ENCODE measurements at places on chromosomes 3 and 15. TPM values are rescaled to one million over a fixed set of nuclear protein-coding genes. Genes with fewer than 3 reads are reported as not detected.

DNA sequence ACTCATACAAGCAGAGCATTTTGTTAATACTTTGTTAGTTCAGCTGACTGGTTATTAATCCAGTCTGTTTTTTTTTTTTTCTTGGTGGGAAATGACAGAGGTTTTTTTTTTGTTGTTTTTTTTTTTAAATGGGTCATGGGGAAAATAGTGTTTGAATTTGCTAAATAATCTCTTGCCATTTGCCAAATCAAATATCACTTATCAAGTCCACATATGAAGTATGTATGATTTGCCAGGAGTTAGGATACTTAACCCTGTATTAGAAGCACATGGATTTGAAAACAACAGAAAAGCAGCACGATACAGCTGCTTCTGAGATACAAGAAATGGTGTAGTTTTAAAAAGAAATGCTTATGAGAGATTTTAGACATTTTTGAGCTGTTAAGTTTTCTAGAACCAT lies 21.6 kb downstream of the P2RY14 start:
- no peak for DNase-seq

- no peak for DNase-seq
Observed at GRCh38 chr15:57138349-57138788, 219.9 kb downstream of the TCF12 start.

- DNase-seq: peak; percentile 23
Observed at GRCh38 chr3:99774467-99774866, 43.2 kb upstream of the CMSS1 start.

- no peak for DNase-seq
Observed at GRCh38 chr15:66046751-66047150, 177.5 kb downstream of the RAB11A start.

DNA sequence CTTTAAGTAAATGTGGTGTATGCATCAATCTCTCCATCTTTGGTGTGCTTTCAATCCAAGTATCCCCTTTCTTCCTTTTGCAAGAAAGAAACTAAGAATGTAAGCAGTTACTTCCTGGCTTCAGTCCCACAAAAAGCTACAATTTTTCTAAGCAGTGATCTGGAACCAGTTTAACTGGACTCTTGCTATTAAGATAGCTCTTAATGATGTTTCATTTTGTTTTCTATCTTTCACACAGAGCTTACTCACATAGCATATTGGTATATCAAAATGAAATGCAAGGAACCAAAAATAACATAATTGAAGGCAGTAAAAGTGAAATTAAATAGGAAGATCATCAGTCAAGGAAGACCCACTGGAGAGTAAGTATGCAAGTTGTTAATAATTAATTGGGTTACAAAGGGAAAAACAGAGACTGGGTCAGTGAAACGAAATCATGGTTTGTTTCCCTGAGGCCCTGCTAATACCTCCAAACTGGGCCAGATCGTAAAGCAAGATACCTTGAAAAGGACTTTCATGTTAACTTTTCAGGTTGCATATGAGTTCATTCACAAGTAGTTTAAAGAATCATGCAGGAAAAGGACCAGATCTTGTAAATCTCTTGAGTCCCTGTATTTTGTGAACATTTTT lies 41.9 kb downstream of the GPR160 start:
- DNase-seq: no peak

DNA sequence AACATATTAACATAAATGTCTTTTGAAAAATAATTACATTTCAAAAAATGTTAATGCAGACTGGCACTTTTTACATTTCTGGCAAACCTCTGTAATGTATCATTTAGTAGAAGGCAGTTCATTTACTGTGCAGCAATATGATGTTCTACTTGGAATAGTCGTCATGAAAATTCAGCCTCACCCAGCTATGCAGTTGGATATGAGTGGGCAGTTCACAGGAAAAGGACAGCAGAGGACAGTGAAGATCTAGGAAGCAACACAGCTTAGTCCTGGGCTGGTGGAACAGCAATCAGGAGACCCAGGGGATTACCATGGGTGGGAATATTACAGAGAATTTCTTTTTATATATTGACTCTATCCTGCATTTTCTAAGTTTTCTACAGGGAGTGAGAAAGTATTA lies 63.6 kb downstream of the ANO10 start:
- no peak for DNase-seq

- DNase-seq: no peak
Observed at GRCh38 chr3:72372161-72372560, 476.1 kb downstream of the SHQ1 start.

GRCh38 chr3:151772825-151773480 lies 39.2 kb downstream of the AADACL2 start:
- no peak for DNase-seq

GRCh38 chr15:51163843-51164242 lies 69.1 kb upstream of the TNFAIP8L3 start:
- no peak for DNase-seq

DNA sequence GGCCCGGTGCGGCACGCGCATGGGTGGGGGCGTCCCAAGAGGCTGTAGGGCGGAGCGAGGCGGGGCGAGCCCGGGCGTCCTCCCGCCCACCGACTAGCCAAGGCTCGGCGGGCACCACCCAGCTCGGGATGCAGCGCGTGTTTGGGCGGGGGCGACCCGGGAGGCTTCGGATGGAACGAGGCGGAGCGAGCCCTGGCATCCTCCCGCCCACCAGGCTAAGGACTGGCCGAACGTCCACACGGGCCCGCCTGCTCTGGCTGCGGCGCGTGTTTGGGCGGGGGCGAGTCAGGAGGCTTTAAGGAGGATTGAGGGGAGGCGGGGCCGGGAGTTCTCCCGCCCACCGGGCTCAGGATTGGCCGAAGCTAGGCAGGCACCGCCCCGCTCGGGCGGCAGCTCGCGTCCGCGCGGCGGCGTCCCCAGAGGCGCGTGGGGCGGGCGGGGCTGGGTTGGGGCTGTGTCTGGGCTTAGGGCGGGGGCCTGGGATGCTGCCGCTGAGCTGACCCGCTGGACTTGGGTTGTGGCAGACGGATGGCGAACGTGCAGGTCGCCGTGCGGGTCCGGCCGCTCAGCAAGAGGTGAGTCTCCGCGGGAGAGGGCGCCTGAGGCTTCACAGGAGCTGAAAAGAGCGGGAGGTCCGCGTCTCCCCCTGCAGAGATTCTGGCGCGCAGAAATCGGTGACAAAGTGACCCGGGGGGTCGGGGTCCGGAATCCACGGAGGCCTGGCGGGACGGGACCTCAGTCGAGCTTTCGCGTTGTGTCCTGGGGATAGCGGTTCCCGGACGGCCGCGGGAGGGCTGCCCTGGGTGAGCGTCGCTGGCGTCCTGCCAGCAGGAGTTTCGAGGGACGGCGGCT lies at the start of gene STARD9:
TSS of gene STARD9 (plus strand) at position 419 of the 852 bp plus-strand sequence. CDS start at position 529, 110 bp downstream.
- DNase-seq: peak; percentile 95

DNA sequence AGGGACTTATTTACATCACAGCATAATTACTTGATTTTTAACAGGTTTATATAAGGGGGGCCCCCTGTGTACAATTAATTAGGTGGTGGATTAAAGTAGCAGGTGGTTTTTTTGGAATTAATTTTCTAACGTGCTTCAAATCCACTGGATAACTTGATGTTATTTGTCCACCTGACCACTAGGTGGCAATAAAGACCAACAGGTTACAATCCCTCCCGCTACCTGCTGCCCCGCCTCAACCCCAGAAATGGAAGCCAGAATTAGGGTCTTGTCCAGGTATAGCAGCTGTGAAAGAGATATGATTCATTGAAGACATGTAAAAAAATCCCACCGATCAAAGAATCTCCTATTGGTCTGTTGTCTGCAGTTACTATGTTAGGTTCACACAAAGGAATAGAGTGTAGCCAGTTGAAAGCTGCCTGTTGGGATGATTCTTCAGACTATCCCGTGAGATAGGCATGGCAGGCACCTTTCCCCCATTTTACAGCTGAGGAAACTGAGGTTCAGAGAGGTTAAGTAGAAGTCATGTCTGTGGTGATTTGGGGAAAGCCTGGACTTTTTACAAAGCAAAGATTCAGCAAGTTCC lies 44.0 kb downstream of the MFSD1 start:
- peak; percentile 40 for DNase-seq

DNA sequence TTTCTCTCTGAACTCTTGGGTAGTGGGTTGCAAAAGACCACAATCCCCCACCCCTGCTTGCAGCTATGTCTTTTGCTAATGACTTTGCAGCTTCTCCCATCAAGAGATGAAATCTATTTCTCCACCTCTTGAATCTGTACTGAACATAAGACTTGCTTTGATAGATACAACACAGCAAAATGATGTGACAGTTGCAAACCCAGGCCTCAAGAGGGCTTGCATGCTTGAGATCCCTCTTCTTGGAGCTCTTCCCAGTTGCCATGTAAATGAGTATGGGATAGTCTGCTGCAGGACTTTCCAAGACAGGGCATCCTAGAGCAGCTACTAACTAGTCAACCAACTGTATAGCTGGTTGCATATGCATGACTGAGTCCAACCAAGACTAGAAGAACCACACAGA lies 783.6 kb downstream of the PDCD6IP start:
- DNase-seq: no peak

- DNase-seq: no peak
Observed at GRCh38 chr3:103968751-103969150, 1398.0 kb upstream of the ALCAM start.

DNA sequence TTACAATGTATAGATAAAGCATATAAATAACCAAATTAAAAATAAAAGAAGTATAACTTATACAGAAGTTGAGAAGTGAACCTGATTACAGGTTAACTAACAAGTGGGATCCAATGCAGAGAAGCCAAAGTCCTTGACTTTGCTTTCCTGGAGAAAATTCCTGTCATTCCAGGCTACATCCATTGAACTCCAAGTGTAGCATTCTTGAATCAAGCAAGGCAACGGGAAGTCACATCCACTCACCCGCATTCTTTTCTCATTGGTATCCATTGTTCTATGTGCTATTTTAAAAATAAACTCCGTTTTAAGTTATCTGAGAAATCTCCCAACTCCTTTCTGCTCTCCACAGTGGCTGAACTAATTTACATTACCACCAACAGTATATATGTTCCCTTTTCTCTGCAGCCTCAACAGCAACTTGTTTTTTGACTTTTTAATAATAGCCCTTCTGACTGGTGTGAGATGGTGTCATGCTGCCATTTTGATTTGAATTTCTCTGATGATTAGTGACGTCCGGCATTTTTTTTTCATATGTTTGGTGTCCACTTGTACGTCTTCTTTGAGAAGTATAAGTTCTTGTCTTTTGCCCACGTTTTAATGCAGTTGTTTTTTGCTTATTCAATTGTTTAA lies 534.3 kb downstream of the ROBO1 start:
- no peak for DNase-seq

DNA sequence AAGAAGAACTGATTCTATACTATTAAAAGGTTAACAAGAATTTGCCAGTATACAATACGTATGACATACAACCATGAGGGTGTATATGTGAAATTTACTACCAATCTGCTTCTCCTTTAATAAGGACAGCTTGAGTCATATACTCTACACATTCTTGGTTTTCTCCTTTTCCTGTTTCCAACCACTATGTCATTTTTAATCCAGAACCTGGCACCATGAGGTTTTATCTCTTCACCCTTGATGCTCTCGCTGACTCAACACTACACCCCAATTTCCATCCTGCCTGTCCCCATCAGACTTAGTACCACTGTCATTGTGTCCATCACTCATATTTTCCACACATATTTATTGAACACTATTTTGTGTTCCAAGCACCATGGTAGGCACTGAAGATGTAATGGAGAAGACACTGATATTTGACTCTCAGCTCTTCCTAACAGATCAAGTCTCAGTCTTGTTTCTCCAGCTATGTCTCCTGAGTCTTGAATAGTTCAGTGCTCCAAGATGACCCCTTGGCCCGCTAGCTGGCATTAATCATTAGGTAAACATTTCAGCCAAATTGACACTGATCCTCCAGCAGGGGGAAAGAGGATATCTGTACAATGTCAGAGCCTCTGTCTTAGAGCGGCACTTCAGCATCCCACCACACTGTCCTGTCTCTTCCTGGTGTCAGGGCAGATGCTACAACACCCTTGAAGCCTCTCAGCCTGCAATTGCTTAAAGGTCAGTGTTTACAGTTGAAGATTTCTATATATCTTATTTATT lies 11.2 kb upstream of the COL8A1 start:
- DNase-seq: no peak

Gene SCG3
- not detected for total RNA-seq

Gene C3orf85
- total RNA-seq: not detected

Measured in activated naive CD4-positive, alpha-beta T cell treated with anti-CD3 and anti-CD28 coated beads for 36 hours (primary cell).